ENCODE measurements at places on chromosomes 4 and X.

DNA sequence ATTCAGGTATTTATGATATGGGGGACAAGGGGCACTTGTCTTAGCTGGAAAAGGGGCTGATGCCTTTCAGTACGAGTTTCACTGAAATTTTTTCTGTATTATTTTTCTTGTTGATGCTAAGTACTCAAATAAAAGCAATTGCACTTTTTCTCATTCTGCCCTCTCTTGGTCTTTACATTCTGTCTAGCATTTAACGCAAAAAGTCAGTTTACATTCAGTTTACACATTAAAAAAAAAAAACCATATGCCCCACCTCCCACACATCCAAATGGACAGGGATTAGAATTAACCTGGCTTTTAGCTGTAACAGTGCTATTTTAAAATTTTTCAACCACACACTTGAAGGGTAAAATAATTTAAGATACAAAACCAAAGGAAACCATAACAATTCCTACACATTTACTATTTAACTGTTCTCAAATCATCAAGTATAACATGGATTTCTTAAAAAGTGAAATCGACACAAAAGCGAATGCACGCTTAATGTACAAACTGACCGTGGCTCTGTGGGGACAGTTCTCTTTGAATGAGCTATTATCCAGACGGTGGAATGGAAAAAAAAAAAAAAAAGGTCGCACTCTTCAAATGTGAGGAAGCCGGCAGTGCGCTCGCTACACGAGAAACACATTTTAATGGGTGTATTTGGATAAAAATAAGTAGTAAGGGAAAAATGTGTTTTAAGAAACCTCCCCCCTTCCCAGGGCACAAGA lies 1.4 kb downstream of the AMMECR1 start:
- no peak for DNase-seq

DNA sequence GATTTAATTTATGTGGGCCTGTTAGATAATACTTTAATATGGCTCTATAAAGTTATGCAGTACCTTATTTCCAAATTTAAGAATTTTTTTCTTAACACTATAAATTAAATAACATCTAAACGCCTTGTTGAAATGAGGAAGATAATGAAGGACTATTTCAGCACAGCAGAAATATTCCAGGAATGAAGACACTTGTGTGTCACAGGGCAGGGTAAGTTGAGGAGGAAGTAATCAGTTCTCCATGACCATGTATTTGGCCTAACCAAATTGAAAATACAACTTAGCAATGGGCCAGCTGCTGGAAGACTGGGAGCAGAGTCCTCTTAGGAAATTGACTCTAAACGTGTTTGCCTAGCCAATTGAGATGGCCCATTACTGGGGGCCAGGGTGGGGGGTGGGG lies 16.9 kb downstream of the CXCL3 start:
- no peak for DNase-seq

- no peak for DNase-seq
Measured at GRCh38 chr4:81142744-81143143, 72.3 kb downstream of the PRKG2 start.

GRCh38 chr4:11669156-11669555 lies 240.5 kb upstream of the HS3ST1 start:
- DNase-seq = no peak

GRCh38 chrX:69317721-69318120 lies 152.5 kb upstream of the PJA1 start:
- DNase-seq = no peak

- no peak for DNase-seq
Measured at GRCh38 chr4:153645183-153645582, 38.9 kb upstream of the TLR2 start.

GRCh38 chrX:30806187-30806728 lies 82.8 kb downstream of the TAB3 start:
- DNase-seq = no peak

GRCh38 chrX:29215251-29215650 lies 628.0 kb downstream of the IL1RAPL1 start:
- DNase-seq = no peak

GRCh38 chr4:114562176-114562904 lies 36.3 kb upstream of the UGT8 start:
- no peak for DNase-seq

DNA sequence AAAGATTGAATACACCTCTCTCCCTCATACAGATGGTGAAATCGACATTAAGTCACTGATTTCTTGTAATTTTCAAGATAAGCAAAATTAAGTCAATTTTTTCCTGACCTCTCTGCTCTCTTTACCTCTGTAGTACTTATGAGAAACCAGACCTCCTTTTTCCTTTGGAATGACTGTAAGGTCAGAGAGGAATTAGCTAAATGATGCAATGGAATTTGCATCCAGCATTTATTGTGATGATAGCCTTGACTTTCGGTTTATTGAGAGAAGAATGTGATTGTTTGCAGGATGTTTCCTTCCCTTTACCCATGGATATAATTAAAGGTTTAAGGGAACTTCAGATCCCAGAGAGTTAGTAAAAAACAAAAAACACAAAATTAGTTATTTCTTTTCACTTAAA lies 22.4 kb downstream of the STK26 start:
- DNase-seq = no peak

DNA sequence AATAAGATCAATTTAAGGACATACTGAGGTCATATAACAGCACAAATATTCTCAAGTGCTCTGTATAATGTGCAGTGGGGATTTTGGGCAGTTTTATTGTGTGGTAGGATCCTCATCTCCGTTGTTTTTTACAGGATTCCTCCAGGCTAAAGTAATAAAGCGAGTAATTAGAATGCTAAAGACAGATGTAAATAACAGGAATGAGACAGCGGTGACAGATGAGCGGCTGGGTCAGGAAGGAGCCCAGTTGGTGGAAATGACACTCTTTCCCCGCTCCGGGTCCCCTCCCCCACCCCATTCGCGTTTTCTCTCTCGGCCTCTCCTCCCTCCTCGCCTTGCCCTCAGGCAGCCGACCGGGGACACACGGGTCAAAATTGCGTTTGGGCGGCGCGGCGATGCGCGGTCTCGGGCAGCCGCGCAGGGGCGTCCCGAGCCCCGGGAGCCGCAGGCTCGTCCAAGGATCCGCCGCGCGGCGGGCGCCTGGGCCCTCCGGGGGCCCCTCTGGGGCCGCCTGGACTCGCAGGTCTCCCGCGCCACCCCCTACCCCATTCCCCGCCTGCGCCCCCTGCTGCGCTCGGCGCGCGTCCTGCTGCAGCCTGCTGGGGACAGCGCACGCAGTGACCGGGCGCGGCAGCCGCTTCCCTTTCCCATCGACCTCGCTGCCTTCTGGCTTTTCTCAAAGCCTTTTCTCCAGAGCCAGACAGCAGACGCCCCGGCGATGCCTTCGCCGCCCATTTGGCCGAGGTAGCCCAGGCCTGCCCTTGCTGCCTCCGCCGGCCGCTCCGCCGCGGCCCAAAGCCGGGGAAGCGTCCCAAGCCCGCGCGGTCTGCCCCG lies 16.2 kb downstream of the POU4F2 start:
- no peak for DNase-seq

- no peak for DNase-seq
Measured at GRCh38 chr4:7361280-7361895, 73.3 kb downstream of the PSAPL1 start.

DNA sequence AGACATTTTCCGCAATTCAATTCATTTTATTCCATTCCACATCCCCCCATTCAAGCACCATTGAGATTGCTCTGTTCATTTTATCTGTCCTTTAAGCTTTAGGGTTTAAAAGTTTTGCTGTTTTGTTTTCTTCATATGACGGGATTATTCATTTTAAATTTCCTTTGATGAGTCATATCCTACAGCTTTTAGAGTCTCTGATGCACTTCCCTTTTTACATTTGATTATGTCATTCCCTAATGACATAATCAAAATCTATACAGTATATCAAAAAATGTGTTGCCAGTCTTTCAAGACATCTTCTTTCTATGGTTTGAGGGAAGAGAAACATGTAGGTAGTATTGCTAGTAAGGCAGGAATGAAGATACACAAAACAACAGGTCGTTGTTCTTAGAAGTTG lies 456.3 kb downstream of the PDGFC start:
- DNase-seq = no peak

DNA sequence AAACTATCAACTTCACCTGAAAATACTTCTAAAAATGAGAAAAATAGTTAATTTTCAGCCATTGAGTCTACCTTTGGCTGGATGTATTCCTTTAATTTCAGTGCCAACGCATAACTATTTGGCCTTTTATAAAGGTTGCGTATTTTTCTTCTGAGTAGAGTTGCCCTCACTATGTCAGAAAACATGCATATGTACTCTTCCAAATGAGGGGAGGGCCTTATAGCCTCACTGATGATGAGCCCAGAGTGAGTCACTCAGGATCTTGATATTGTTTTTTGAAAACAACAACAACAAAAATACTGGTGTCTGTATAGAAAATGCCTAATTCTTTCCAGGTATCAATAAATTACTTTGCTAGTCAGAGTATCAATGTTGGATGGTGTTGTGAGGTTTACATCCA lies 349.3 kb downstream of the FBXO8 start:
- no peak for DNase-seq

DNA sequence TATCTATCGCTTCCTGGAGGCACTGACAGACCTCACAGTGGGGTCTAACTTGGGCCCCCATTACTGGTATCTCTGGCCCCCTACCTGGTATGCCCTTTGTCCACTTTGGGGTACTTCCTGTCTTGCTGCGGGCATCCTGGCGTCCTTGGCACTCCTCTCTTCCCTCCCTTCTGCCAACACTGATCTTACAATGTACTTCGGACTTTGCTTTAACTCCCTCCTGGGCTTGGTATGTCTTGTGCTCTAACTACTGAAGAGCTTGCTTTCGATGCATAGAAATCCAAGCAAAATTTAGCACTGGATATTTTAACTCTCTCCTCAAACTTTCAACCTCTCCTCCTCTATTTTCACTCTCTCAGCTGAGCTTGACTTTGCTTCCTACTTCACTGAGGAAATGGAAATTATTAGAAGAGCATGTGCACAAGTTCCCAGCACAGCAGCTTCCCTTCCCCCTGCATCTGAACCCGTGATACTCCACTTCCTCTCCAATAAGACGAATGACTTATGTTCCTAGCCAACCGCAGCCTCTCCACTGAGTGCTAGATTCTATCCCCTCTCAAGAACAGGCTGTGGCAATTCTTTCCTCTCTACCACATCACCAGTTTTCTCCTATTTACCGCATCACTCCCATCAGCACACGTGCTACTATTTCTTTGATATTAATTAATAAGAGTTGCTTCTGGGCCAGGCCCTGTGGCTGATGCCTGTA lies 52.9 kb downstream of the SUPT20HL2 start:
- no peak for DNase-seq

DNA sequence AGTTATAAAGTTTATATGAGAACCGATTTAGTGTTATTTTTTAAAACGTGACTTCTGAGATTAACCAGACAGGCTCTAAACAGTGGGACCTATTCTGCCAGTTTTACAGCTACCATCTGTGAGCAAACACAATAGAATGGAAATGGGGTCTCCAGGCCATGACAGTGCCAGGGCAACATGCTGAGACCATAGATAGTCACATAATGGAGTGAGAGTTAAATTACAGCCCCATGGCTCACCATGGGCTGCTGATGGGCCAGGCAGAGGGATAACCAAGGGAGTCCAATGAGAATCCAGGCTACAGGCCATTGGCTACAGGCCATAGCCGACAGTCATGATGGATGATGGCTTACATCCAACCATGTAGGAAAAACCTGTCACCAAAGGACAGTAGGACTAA lies 183.5 kb upstream of the NDP start:
- no peak for DNase-seq

DNA sequence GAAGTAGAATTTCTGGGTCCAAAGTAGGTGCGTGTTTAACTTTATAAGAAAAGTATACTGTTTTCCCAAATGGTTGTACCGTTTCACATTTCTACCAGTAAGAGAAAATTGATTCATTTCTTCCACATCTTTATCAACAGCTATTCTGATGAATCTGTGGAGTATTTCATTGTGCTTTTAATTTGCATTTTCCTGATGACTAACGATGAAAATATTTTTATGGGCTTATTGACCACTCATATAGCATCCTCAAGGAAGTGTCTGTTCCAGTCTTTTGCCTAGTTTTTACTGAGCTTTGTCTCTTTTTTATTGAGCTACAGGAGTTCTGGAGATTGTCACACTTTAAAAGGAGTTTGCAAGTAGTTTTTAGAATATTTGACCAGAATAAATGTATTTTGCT lies 92.6 kb downstream of the ASB9 start:
- no peak for DNase-seq

GRCh38 chr4:72953571-72953970 lies 115.9 kb downstream of the COX18 start:
- no peak for DNase-seq

DNA sequence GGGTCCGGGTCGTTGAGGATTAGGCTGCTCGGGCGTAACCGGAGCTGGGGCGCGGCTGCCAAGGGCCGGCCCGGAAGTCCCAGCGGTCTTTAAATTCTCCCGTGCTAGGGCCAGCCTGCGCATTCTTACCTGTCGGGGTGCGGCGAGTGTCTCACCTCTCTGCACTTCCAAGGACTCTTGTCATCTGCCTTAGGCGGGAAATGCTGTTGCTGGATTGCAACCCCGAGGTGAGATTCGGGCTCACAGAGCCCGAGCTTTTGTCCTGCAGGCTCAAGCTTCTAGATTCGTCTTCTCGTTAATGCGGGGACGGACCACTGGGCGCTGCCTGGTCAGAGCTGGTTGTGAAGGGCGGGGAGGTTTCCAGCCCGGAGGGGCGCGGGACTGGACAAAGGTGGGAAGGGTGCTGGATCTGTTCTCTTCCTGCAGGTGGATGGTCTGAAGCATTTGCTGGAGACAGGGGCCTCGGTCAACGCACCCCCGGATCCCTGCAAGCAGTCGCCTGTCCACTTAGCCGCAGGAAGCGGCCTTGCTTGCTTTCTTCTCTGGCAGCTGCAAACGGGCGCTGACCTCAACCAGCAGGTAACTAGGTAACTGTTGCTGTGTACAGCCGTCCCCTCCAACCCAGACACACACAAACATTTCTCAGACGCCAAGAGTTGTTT lies at the start of gene ANKRD37:
Gene ANKRD37, plus strand, starts transcription at position 118 of the 662 bp plus-strand sequence. Its CDS starts 83 bp downstream, at position 201.
- no peak for DNase-seq

- DNase-seq = no peak
Measured at GRCh38 chr4:19455850-19456602, 795.7 kb upstream of the SLIT2 start.

- no peak for DNase-seq
Measured at GRCh38 chrX:46670316-46670715, 88.6 kb downstream of the SLC9A7 start.

DNA sequence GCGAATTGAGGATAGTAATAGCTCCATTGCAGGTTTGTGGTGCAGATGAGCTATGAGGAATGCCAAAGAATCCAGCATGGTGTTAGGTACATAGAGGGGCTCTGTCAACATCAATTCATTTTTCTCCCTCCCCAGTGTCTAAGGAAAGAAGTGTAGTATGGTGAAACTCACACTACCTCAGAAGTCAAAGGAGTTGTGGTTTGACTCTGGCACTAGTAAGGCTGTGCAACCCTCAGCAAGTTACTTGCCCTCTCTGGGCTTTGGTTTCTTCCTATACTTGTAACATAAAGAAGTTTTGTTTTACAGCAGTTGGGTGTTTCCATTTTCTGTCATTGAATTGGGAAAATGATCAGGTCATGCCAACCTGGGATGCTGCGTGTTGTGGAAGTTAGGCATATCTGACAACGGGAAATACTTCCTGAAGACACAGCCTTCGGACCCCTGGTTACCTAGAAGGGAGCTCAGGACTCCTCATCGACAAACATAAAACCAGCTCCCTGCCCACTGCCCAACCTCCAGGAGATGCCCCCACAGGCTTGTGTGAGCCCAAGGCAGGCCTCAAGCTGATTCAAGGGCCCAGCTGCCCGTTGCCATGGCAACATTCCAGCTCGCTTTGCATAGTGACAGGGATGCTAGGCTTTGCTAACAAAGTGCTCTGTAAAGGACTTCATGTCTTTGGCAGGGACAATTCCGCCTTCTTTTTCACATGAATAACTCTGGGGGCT lies 71.4 kb downstream of the RTL5 start:
- DNase-seq = no peak

GRCh38 chrX:138191998-138192397 lies 519.5 kb downstream of the FGF13 start:
- DNase-seq = no peak

Data from GM12864 (cell line).